ENCODE measurements at places on chromosomes 6 and 20.

GRCh38 chr6:38524436-38525145 lies 115.1 kb downstream of the BTBD9 start:
- DNase-seq: no peak

GRCh38 chr20:15609921-15610320 lies 963.3 kb downstream of the KIF16B start:
- no peak for DNase-seq

- DNase-seq: no peak
Measured at GRCh38 chr6:42367353-42368011, 84.2 kb downstream of the TRERF1 start.

DNA sequence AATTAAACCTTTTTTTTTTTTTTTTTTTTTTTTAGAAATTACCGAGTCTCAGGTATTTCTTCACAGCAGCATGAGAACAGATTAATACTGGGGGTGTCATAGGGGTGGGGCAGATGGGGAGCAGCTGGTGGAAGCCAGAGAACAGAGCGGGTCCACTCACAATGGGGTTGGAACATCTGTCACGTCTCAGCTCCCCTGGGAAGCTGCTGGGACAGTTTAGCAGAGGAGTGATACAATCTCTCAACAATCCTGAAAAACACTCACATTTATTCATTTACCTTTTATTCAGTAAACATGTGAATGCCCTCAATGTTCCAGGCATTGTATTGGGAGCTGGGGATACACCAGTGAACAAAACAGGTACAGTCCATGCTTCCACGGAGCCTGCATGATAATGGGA lies 162.2 kb downstream of the SMOC2 start:
- no peak for DNase-seq

DNA sequence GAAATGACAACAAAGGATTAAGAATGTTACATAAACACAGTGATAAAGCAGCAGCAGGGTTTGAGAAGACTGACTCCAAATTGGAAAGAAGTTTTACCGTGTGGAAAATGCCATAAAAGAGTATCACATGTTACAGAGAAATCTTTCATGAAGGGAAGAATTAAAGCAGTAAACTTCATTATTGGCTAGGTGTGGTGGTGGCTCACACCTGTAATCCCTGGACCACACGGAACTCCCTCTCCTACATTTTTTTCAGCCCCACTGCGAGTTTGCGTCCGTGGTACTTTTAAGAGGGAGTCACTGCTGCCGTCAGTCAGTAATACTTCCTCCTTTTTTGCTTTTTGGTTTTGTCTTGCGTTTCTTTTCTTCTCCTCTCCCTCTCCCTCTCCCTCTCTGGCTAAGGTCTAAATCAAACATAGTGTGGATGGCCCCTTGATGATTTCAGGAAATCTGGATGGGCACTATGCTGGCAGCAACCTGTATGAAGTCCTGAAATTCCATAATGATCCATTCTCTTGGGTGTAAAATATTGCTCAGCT lies 112.3 kb downstream of the MAN1A1 start:
- DNase-seq: no peak

- DNase-seq: no peak
Measured at GRCh38 chr20:51566594-51566993, 24.1 kb upstream of the NFATC2 start.

- DNase-seq: no peak
Measured at GRCh38 chr20:52823303-52823702, 148.9 kb upstream of the TSHZ2 start.

GRCh38 chr20:38536310-38536709 lies 44.7 kb upstream of the ADIG start:
- no peak for DNase-seq

GRCh38 chr6:158757753-158758090 lies 61.4 kb downstream of the EZR start:
- DNase-seq: no peak

- DNase-seq: no peak
Measured at GRCh38 chr6:30112402-30112994, 392 bp downstream of the TRIM31 start.

DNA sequence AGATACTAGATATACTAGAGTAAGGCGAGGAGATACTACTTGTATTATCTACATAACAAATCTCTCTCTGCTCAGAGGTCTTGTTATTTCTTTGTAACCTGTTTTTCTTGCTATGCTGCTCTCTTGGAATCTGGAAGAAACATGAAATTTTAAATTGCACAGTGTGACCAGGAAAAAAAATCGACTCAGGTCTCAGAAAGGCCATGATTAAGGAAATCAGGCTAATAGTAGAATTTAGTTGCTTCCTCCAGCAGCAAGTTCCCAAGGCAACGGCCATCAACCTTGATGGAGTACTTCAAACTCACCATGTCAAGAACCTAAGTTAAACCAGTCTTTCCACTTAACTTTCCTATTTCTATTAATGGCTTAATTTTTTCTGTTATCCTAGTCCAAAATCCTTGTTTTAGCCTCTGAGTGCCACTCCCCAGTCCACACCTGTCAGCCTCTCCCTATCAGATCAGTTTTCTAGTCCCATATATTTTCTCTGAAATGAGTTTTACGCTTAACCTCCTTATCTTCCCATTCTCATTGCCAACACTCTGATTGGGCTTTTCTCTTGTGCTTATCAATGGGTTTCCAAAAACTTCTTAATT lies 87.7 kb upstream of the BEND3 start:
- DNase-seq: no peak

DNA sequence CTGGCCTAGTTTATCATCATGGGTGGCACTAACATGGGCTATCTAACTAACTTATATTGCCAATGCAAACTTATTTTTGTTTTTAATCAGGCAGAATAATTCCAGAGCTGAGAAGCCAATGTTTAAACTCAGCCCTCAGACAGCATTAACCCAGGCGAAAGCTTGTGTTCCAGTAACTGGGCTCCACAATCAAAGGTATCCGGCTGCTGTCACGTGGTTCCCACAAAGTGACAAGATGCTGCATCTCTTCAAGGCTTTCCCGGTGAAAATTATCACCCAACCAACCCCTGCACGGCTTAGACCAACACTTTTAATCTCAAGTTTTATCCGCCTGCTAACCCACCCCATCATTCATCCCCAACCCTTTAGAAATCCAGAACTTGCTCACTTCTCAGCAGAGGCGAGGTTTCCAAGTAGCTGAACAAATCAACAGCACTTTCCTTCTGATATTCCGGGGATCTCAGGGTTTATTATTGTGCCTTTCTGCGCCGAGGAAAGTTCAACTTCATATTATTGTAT lies 885 bp downstream of the MTCL3 start:
- no peak for DNase-seq

- DNase-seq: no peak
Measured at GRCh38 chr6:163264662-163265035, 149.9 kb upstream of the QKI start.

GRCh38 chr20:36481380-36482043 lies 59.8 kb upstream of the MYL9 start:
- no peak for DNase-seq

DNA sequence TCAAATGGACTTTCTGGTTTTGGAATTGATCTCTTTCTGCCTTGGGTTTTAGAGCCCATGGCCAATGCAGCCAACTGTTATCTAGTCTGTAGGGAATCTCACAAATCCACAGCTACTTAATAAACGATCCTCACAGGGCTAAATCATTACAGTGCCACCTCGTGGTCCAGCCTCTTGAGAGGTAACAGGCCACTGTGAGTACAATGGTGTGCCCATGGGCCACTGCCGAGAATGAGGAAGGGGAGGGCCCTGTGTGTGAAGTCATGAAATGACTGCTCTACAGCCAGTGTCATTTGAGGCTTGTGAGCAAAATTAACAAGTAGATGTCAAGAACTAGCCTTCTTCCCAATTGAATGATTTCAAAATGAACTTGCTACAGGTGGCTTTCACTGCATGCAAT lies 54.3 kb upstream of the GMPR start:
- no peak for DNase-seq

DNA sequence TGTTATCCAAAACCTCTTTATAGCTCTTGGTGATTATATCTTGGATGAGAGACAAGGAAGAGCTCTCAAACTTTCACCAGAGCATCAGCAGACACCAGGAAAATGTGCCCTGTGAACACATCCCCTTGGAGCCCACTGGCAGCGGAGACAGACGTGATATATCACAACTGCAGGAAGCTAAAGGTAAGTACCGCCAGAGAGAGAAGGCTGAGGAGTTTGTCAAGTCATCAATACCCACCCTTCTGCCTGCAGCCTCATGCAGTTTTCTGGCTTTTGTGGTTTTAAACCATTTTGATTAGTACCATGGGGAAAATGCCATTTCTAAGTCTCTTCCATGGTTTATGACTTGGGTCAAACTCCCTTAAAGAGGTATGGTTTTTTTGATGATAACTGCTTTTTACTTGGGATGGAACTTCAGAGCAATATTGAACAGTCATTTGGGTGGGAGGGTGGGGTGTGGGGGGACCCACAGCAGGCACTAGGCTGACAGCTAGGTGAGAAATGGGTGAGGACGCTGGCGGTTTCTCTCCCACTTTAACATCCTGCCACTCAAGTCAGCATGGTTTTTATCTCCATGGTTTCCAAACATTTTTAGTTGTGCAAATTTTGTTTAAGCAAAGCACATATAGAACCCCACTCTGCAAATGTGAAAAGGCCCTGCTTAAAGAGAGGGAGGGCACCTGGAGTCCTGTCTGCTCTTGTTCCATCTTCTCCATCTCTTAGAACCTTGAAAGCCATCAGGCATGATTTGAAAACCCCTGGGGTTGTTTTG lies 108.4 kb downstream of the SCML4 start:
- DNase-seq: no peak

DNA sequence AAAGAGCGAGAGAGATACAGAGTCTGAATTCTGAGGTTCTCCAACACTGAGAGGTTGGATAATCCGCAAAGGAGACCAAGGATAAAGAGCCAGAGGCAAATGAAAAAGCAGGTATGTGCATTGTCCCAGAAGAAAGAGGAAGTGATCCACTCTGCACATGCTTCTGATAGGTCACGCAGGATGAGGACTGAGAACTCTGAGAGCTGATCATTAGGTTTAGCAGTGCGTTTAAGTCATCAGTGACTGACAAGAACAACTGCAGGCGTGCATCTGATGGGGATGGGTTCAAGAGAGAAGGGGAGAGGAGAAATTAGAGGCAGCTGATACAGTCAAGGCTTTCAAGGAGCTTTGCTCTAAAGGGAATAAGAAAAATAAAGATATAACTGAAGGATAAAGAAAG lies 301.2 kb upstream of the SGK1 start:
- DNase-seq: no peak

GRCh38 chr6:6610031-6610591 lies 21.6 kb downstream of the LY86 start:
- peak; percentile 23 for DNase-seq

GRCh38 chr20:34952671-34953070 lies 2.9 kb downstream of the GSS start:
- DNase-seq: no peak

DNA sequence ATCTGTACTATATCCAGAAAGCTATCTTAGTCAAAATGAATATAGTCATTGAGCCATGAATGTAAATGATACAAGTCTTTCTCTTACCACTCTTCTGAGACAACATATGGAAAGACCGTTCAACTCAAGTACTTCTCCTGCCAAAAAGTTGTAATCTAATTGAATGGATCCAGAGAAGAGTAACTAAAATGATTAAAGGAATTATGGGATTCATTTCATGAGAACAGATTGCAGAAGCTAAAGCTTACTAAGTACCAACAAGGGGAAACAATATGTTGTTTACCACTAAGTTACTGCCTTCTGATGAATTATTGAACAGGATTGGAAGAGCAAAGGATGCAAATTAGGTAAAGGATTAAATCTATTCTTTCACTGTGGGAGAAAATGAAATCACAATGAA lies 2.0 kb upstream of the LGSN start:
- no peak for DNase-seq

DNA sequence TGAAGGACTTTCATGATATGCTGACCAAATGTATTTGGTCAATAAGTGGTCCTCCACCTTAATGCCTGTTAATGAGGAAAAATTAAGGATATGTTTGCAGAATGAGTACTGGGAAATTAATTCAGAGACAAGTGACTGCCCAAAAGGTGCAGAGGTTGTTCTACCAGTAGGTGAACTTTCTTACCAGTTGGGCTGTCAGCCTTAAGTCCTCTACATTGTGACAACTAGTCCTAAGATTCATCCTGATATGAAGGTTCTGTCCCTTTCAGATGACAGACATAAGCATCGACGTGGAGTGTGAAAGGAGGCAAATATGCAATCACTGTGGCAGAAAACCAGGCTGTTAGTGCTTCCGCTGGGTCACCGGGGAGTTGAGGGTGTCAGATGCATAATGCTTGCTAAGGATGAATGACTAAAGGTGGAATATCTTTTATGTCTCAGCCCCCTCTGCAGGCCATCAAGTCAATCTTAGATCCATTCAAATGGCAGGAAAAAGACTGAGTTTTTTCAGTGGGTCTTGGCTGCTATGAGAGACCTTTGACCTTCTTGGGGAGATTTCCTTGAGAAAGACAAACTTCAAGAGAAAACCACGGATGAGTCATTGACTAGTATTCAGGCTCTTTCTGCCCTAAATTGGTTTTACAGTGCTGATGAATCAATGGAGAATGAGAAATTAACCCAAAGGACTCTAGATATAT lies 226.0 kb downstream of the TPBG start:
- DNase-seq: no peak

DNA sequence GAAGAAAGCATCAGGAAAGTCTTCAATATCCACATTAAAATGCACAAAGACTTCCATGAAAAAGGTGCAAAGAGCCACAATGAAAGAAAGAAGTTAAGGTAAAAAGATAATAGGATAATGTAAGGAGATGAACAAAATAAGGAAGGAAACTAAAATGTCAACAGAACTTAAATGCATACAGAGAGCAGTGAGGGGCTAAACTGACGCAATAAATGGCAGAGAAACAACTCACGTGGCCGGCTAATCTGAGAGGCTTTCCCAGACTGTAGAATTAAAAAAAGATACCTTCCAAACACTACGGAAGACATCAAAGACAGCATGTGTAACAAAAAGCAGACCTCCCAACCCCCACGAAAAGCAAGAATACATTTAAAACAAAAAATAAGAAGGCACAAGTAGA lies 73.7 kb downstream of the GMDS start:
- DNase-seq: no peak

GRCh38 chr6:117417851-117418250 lies 7.9 kb downstream of the ROS1 start:
- no peak for DNase-seq

DNA sequence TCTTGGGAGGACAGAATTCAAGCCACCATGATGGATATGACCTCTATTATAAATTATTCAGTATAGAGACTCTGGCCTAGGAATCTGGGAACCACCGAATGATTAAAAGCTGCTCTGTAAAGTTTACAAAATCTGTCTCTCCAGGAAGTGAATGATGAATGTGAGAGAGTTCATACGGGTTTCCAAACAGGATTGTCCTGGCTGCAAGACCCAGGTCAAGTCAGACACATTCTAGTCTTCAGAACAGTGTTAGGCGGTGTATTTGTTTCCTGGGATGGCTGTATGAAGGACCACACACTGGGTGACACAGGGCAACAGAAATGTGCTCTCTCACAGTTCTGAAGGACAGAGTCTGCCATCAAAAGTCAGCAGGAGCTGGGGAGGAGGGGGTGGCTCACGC lies 222.4 kb downstream of the ZNF217 start:
- no peak for DNase-seq
